Activated T-cell treated with anti-CD3 and anti-CD28 coated beads for 1 hour (primary cell): ENCODE measurements at places on chromosomes 13 and 19.

- no peak for DNase-seq
Measured at GRCh38 chr13:34349091-34349722, 531.3 kb downstream of the RFC3 start.

DNA sequence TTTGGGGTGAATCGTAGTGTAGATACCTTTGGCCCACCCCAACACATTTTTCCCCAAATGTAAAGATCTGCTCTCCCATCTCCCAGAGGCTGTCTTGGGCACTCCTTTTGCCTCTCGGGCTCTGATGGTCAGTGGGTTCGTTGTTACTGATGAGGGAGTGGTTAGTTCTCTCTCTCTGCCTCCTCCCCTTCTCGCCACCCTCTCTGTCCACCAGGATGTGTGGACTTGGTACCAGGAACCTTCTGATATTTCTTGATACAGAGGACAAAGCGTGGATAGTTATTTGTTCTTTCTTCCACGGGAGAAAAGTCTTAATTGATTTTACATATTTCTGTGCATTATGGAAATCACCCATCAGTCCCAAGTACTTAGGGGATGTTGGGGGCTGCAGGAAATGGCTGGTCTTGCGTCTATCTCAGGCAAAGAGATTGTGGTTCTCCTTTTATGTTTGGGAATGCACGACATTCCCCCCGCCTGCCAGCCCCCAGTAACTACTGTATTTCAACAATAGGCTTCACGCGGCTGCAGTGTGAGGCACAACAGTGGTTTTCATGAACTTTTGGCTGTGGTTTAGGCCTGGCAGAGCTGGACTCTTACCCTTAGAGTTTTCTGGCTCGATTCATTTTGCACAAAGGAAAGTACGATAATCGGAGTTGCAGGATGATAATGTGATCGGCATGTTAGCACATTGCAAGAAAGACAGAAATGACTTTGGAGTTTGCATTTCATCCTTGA lies 79.0 kb upstream of the ZNF536 start:
- no peak for DNase-seq

GRCh38 chr13:34176633-34177032 lies 358.7 kb downstream of the RFC3 start:
- no peak for DNase-seq

DNA sequence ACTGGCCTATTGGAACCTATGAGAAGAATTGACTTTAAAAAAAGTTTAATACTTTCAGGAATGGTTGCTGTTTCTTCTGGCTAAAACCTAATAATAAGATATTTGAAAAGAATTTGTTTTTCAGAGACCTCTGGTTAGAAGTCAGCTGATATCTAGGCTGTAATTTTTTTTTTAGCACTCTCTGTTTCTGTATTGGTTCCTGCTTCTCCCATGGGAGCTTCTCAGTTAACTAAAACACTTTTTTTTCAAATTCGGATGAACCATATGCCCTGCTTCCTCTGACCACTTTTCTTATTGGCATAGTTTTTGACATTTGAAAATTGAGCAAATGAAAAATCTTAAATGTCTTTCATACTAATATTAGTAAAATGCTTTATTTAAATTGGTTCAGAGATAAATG lies 163.5 kb upstream of the SLC10A2 start:
- no peak for DNase-seq

DNA sequence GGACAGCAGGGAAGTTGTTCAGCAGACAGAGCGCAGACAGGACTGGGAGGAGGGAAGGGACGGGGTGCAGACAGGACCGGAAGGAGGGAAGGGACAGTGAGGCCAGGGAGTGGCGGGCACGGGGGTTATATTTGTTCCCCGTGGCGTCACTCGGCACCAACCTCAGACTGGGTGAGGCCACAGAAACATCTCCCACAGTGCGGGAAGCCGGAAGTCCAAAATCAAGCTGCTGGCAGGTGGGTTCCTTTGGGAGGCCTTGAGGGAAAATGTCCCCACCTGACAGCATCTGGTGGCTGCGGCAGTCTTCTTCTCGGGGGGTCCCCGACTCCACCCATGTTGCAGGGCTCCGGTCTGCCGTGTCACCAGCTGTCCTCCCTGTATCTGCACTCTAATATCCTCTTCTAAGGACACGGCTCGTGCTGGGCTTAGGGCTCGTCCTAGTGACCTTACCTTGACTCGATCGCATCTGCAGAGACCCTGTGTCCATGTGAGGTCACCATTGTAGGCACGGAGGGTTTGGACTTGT lies 133.0 kb downstream of the STK24 start:
- DNase-seq = no peak

GRCh38 chr19:31018936-31019335 lies 330.3 kb downstream of the TSHZ3 start:
- DNase-seq = no peak

DNA sequence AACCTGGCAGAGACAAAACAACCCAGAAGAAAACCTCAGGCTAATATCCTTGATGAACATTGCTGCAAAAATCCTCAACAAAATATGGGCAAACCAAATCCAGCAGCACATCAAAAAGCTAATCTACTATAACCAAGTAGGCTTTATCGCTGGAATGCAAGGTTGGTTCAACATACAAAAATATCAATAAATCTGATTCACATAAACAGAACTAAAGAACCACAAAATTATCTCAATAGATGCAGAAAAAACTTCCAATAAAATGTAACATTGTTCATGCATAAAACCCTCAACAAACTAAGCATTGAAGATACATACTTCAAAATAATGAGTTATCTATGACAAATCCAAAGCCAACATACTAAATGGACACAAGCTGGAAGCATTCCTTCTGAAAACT lies 8.8 kb downstream of the ZNF724 start:
- no peak for DNase-seq

- DNase-seq = no peak
Measured at GRCh38 chr13:43804461-43805070, 17.8 kb upstream of the ENOX1 start.

GRCh38 chr13:51764184-51765141 lies 39.5 kb downstream of the DHRS12 start:
- DNase-seq = peak; percentile 19

GRCh38 chr19:53086949-53087348 lies 16.3 kb downstream of the ZNF160 start:
- DNase-seq = no peak

DNA sequence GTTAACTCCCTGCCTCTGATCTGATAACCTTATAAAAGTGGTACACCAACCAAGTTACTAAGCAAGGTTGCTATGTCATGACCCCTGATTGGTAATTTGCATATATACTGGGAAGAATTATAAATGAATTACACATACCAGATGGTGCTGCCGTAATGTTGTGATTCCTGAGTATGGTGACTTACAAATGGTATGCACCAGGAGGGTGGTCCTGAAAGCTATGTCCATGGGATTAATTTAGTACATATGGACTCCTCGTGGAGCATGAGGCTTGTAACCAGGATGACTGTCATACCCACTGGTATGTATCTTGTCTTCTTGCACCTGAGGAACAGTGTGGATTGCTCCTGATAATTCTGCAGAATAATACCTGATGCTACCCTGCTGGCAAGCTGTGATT lies 240.6 kb downstream of the GPC6 start:
- DNase-seq = no peak

DNA sequence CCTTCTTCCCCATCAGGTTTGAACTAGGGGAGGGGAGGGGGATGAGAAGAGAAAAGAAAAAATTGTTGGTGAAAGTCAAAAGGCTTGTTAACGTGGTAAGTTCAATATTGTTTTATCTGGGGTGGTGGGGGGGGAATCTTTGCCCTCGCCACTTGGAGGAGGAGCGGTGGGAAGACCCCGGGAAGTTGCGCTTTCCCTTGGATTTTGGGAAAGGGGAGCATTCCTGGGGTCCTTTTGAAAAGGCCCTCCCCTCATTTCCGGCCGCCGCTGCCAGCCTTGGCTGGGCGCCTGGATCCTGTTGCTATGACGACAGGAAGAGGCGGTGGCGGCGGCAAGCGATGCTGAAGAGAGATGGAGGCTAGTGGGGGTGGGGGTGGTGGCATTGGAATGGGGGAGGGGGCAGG lies 4.6 kb upstream of the CACNG8 start:
- DNase-seq = no peak

GRCh38 chr19:1451916-1452801 lies 2.2 kb downstream of the APC2 start:
- no peak for DNase-seq

DNA sequence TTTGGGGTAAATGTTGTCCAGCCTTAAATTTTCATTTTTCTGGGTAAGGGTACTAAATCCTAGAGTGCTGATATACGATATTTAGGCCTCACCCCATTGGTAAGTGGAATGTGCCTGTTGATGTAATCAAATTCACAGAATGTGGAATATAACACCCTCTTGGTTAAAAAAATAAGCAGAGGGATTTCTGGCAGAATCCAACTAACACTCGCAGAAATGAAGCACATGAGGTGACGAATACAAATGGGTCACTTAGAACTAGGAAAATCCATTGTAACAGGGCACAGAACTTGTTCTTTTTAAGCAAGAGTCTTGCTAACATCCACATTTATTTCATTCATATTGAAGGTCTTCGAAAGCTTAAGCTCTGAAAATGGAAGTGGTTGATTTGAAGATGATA lies 320.3 kb downstream of the SHISA2 start:
- no peak for DNase-seq
